ENCODE measurements at places on chromosomes 7 and 10. TPM values are rescaled to one million over a fixed set of nuclear protein-coding genes. Genes with fewer than 3 reads are reported as not detected.

GRCh38 chr10:89274928-89275327 lies 23.4 kb upstream of the LIPA start:
- DNase-seq: no peak

DNA sequence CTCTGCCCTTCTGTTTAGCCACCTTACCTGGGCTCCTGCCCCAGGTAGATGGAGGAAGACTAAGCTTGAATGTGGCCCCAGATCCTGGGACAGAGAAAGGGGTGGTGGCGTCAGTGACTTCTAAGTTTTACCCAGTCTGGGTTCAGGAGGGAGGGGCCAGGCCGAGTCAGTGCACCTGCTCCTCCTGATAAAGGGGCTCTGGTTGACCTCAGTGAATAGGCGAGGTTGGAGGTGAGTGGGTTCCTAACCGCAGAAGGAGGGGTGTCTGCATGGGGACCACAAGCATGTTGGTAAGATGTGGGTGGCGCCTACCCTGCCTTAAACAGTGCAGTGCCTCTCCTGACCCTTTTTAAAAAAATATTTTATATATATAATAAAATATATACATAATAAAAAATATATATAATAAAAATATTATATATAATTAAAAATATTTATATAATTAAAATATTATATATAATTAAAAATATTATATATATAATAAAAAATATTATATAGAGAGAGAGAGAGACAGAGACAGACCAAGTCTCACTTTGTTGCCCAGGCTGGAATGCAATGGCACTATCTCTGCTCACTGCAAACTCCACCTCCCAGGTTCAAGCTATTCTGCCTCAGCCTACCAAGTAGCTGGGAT lies 97.3 kb upstream of the GTF2I start:
- no peak for DNase-seq

DNA sequence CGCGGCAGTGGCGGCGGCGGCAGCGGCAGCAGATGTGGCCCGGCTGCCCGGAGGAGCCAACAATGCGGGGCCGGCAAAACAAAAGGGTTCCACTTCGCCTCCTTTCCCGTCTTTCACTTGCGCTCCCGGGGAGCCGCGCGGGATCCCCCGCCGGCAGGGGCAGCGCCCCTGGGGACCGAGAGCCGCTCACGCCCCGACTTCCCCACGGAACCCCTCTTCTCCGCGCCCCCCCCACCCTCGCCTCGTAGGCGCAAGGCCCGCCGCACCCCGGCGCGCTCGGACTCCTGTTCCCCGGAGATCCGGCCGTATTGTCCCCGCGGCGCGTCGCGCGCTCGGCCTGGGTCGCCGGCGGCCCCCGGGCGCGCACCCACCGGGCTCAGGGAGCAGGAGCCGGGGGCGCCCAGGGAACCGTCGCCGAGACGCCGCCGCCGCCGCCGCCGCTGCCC lies 854 bp downstream of the CTBP2 start:
- no peak for DNase-seq

- DNase-seq: no peak
Measured at GRCh38 chr7:374706-375311, 84.8 kb downstream of the FOXL3 start.

DNA sequence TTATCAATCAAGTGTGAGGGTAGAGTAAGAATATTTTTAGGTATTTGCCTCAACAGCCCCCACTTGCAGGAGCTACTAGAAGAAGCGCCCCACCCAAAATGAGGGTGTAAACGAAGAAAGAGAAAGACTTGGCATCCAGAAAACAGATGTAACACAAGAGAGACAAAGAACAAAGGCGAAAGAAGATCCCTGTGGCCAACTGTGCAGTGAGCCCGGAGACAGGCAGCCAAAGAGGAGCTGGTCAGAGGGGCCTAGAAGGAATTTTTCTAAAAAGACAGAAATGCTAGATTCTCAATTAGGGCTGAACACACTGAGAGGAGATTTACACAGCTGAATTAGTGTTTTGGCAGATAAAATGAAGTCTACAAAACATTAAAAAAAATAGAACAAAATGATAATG lies 29.6 kb upstream of the EIF5AL1 start:
- DNase-seq: no peak

DNA sequence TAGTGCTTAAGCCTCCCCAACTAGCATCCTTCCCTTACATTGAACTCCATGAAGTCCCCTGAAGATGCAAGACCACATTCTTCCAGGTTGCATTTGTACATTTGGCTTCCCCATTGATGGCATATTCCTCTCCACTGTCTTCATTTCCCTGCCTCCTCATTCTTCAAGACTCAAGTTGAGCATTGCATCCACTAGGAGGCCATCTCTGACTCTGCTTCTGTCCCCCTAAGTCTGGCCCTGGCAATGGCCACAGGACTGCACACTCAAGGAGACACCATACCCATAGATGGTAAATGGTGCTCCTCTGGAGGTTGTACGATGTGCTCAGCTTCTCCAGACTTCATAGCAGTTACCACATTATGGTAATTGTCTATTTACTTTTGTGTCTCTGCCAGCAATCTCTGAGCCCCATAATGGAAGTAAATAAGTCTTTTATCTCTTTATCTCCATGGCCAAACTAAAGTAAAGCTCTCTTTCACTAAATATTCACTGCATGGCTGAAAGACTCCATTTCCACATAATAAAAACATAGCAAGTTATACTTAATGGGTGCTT lies 112.6 kb downstream of the PTPRZ1 start:
- DNase-seq: no peak

- DNase-seq: no peak
Measured at GRCh38 chr7:130092598-130092997, 22.3 kb downstream of the KLHDC10 start.

DNA sequence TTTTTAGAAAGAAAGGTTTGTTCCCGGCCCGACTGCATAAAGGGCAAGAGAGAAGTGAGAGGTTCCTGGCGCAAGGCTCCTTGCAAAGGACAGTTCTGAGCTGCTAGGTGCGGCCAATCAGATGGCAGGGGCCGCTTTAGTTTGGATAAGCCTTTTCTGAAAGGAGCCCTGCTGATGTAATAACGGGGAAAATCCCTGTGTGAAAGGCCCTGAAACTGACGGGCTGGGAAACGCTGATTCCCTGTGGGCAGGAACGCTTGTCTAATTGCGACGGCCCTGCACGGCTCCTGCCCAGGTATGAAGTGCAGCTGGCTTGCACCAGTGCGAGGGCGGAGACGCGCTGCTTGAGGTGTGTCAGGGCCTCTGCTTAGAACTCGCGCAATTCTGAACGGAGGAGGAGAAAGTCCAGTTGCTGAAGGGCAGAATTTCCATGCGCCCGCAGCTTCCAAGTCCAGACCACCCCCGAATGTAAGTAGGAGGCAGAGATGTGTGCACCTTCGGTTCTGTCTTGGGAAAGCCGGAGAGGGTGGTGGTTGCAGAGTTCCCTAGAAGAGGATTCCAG lies 30.5 kb downstream of the TACC2 start:
- DNase-seq: no peak

DNA sequence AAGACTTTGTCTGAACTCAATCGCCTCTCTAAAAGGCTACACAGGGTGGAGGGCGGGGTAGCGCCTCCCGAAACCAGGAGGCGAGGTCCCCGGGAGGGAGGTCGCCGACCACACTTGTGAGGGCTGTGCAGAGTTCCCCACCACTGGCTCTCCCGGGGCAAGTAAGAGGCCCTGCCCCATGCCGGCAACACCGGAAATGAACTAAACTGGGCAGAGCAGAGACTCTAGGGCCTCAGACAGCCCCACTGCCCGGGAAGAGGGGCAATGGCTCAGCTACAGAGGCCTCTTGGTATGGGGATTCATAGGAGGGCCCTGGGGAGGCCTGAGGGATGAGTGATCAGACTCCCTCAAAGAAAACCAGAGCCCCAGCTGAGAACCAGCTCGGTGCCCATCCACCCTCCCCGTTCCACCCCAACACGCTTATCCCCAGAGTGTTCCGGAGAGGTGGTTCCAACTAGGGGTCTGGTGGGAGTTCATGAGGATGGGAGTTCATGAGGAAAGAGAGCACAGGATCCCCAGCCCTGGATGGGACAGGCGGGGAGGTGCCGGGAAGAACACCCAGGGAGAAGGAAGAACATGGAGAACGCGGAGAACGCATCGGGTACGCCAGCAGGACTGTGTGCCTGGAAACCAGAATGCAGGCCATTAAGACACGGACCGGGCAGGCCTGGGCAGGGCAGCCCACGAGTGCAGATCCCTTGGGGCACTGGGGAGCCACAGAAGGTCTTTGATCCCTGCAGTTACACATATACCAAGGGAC lies 89.4 kb upstream of the MYL10 start:
- DNase-seq: no peak

DNA sequence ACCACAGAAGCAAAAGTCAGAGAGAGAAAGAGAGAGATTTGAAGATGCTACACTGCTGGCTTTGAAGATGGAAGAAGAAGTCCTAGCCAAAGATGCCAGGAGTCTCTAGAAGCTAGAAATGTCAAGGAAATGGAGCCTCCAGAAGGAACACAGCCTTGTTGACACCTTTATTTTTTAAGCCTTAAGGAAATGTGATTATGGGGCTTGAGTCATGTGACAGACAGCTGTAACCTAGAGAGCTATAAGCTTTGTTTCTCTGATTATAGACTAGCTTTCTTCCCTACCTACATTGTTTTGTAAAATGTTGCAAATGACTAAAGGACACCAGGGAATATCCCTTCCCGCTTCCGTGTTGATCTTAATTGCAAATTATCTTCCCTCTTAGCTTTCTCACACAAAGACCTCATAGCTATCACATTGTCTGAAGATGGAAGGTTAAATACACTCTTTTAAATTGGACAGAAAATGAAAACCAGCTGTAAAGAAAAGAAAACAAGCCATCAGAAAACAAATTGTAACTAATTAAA lies 199.9 kb downstream of the ARHGAP12 start:
- DNase-seq: no peak

GRCh38 chr7:26580711-26581110 lies 283.7 kb downstream of the SKAP2 start:
- DNase-seq: no peak

DNA sequence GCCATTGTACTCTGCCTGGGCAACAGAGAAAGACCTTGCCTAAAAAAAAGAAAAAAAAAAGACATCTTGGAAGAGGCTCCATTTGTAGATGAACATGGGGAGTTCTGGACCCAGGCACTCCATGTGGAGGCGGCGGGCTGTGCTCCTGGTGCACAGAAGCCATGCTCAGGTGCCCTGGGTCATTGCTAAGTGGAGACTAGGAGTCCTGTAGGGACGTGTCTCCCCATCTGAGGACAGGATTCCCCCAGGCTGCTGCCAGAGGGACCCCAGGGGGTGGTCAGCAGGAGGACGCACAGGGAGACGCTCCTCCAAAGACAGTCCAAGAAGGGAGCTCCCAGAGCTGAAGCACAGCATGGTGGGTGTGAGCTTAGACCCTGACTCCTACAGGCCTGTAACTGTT lies 34.3 kb downstream of the SBDS start:
- no peak for DNase-seq

- no peak for DNase-seq
Measured at GRCh38 chr7:15345216-15345615, 216.6 kb downstream of the AGMO start.

TTYH3 gene
- 71.4 TPM for total RNA-seq

CLCN1 gene
- total RNA-seq: not detected

CALHM3 gene
- 0.16 TPM for total RNA-seq

ZNF32 gene
- total RNA-seq: 2.8 TPM

PARD3 gene
- total RNA-seq: 16.6 TPM

CALML5 gene
- total RNA-seq: not detected

EBF3 gene
- total RNA-seq: not detected

All from GM12878 (cell line).